ENCODE measurements at places on chromosomes 1 and 21. TPM values are rescaled to one million over a fixed set of nuclear protein-coding genes. Genes with fewer than 3 reads are reported as not detected.

GRCh38 chr1:41291195-41291594 lies 49.1 kb upstream of the SCMH1 start:
- H3K27me3 ChIP-seq = no peaks in the 10 kb centered on the region
- DNase-seq = no peak
- no peaks in the 10 kb centered on the region for H3K4me1 ChIP-seq

DNA sequence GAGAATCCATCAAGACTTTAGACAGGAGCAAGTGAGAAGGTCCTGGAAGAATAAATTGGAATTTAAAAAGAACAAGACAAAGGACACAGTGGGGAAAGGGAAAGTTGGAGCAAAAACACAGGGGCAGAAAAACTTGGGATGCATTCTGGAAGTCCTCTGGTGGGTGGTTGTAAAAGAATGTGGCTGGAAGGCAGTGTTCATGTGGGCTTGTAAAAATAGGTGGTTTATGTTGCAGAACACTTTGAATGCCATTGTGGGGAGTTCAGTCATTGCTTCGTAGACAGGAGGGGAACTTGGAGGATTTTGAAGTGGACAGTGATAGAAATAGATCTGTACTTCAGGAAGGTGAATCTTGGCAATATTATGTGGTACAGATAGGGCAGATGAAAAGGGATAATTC lies 15.2 kb downstream of the KIF1B start:
- no peaks in the 10 kb centered on the region for H3K4me1 ChIP-seq
- H3K27ac ChIP-seq = no peak overlapping the region
- H3K27me3 ChIP-seq = no peaks in the 10 kb centered on the region
- H3K4me3 ChIP-seq = no peak overlapping the region
- no peak for DNase-seq

GRCh38 chr1:22880174-22880601 lies 92.5 kb downstream of the LACTBL1 start:
- no peak overlapping the region for H3K27ac ChIP-seq
- no peaks in the 10 kb centered on the region for H3K27me3 ChIP-seq
- no peaks in the 10 kb centered on the region for H3K4me1 ChIP-seq
- H3K36me3 ChIP-seq = no peaks in the 10 kb centered on the region
- DNase-seq = no peak

DNA sequence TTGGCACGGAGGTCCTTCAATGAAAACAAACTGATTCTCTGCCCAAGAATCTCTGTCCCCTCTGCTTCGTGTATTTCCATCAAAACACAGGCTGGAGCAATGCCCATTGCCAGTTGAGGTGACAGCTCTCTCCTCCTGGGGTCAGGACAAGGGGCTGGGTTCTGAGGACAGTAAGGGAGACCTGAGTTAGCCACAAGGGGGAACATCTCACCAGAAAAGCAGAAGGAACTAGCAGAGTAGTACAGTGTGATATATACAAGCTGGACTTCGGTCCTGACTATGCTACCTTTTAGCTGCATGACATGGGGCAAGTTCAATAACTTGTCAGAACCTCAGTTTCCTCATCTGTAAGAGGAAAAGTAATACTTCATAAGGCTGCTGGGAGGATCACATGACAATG lies 50.3 kb downstream of the SYT2 start:
- H3K36me3 ChIP-seq = no peaks in the 10 kb centered on the region
- DNase-seq = no peak
- no peaks in the 10 kb centered on the region for H3K27me3 ChIP-seq
- H3K4me1 ChIP-seq = no peaks in the 10 kb centered on the region

- H3K4me1 ChIP-seq = no peaks in the 10 kb centered on the region
- DNase-seq = no peak
- no peak overlapping the region for H3K27ac ChIP-seq
- no peaks in the 10 kb centered on the region for H3K27me3 ChIP-seq
- no peaks in the 10 kb centered on the region for H3K36me3 ChIP-seq
- no peak overlapping the region for H3K4me3 ChIP-seq
These were observed 9.8 kb upstream of the P3R3URF start for GRCh38 chr1:46186076-46186475.

DNA sequence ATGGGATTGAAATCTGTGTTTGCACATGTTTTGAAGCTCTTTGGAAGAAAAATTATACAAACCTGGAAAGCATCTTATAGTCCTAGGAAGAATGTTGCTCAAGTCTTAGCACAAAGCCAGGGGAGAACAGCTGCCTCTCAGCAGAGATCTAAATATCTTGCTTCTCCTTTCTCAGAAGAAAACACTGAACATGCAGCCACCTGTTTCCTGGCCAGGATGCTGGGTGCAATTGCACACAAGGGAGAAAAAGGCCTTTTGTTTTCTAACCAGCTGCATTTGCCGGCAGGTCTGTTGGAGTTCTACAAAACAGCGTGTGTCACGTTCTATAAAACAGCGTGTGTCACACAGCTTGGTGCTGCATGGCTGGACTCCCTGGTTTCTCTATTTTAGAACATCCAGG lies 259.6 kb upstream of the PLD5 start:
- no peaks in the 10 kb centered on the region for H3K36me3 ChIP-seq
- H3K4me1 ChIP-seq = no peaks in the 10 kb centered on the region
- H3K27me3 ChIP-seq = no peaks in the 10 kb centered on the region
- H3K4me3 ChIP-seq = no peak overlapping the region

GRCh38 chr1:245901565-245901964 lies 605.5 kb downstream of the SMYD3 start:
- H3K27ac ChIP-seq = no peak overlapping the region
- H3K4me1 ChIP-seq = no peaks in the 10 kb centered on the region
- no peaks in the 10 kb centered on the region for H3K36me3 ChIP-seq
- DNase-seq = no peak
- H3K27me3 ChIP-seq = no peaks in the 10 kb centered on the region

GRCh38 chr1:158979229-158979628 lies 30.5 kb upstream of the IFI16 start:
- no peaks in the 10 kb centered on the region for H3K27me3 ChIP-seq
- H3K4me1 ChIP-seq = no peaks in the 10 kb centered on the region
- no peaks in the 10 kb centered on the region for H3K36me3 ChIP-seq
- no peak overlapping the region for H3K4me3 ChIP-seq
- DNase-seq = no peak

DNA sequence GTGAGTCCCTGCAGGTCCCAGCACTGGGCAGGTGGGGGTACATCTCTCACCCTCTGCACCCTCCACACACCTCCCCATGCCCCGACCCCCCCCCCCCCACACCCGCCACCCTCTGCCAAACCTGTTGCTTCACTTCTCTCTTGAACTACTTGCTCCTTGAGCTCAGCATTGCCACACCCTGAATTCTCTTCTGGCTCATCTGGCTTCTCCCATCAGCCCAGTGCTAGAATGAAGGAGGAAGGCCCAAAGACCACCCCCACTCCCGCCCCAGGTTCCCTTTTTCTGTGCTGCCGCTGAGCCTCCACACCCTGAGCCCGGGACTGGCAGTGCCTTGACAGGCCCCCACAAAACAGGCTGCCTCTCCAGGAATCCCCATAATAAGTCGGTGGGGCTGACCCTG lies 6.4 kb upstream of the TNNI1 start:
- no peak for DNase-seq
- H3K4me1 ChIP-seq = no peaks in the 10 kb centered on the region
- no peaks in the 10 kb centered on the region for H3K36me3 ChIP-seq
- H3K4me3 ChIP-seq = no peak overlapping the region

- no peaks in the 10 kb centered on the region for H3K36me3 ChIP-seq
- peak within 1 kb of the TSS; percentile 16 for H3K4me3 ChIP-seq
- peaks cover 9% of the 10 kb centered on the region for H3K4me1 ChIP-seq
- no peak within 1 kb of the TSS for H3K27ac ChIP-seq
- DNase-seq = no peak
- H3K27me3 ChIP-seq = no peaks in the 10 kb centered on the region
These were observed at the start of gene SMPDL3B for GRCh38 chr1:27934818-27935549. SMPDL3B (plus strand) TSS chr1:27935000; CDS start chr1:27935184, 184 bp downstream.

- DNase-seq = no peak
- no peaks in the 10 kb centered on the region for H3K27me3 ChIP-seq
- H3K4me3 ChIP-seq = no peak overlapping the region
- no peaks in the 10 kb centered on the region for H3K36me3 ChIP-seq
These were observed 20.8 kb downstream of the EYA3 start for GRCh38 chr1:28067523-28068090.

The B3GALT2 gene
- 0.24 TPM for total RNA-seq

DNA sequence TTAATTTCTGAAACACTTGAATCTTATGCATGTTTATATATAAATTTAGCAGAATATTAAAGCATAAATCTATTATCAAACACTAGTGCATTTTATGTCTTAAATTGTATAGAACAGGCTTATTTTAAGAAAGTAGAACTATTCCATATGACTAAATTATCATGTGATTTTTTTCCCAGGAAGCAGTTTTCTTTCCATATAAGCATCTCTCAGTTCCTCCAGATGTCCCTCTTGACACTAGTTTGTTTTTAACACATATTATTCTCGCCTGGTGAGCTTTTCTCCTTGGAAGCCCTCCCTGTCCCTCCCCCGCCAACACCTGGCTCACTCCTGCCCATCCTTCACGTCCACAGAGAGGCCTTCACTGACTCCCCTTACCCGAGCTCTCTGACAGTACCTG lies 48.3 kb upstream of the BCAR3 start:
- H3K36me3 ChIP-seq = no peaks in the 10 kb centered on the region
- no peak for DNase-seq
- no peaks in the 10 kb centered on the region for H3K4me1 ChIP-seq
- no peak overlapping the region for H3K4me3 ChIP-seq
- H3K27me3 ChIP-seq = no peaks in the 10 kb centered on the region

Measured in right lobe of liver (tissue), 6 donors.